ENCODE measurements at places on chromosomes 6 and 20. TPM values are rescaled to one million over a fixed set of nuclear protein-coding genes. Genes with fewer than 3 reads are reported as not detected.
A peak's percentile ranks its signal among the peaks of the same experiment; 100 is the strongest.

Gene SUMO4
- not detected for total RNA-seq

Gene RSPH9
- total RNA-seq = not detected

Gene LHFPL5
- total RNA-seq = not detected

Gene IER3
- total RNA-seq = 10.5 TPM

Gene BPIFA3
- total RNA-seq = not detected

Gene CD109
- total RNA-seq = 27.0 TPM

Gene ZKSCAN4
- total RNA-seq = 4.3 TPM

Gene MBOAT1
- total RNA-seq = 3.9 TPM

Gene ENPP1
- 10.0 TPM for total RNA-seq

Gene VGLL2
- total RNA-seq = not detected

Gene FOXA2
- total RNA-seq = not detected

Gene OPRM1
- total RNA-seq = 0.87 TPM

Gene PRICKLE4
- 2.3 TPM for total RNA-seq

DNA sequence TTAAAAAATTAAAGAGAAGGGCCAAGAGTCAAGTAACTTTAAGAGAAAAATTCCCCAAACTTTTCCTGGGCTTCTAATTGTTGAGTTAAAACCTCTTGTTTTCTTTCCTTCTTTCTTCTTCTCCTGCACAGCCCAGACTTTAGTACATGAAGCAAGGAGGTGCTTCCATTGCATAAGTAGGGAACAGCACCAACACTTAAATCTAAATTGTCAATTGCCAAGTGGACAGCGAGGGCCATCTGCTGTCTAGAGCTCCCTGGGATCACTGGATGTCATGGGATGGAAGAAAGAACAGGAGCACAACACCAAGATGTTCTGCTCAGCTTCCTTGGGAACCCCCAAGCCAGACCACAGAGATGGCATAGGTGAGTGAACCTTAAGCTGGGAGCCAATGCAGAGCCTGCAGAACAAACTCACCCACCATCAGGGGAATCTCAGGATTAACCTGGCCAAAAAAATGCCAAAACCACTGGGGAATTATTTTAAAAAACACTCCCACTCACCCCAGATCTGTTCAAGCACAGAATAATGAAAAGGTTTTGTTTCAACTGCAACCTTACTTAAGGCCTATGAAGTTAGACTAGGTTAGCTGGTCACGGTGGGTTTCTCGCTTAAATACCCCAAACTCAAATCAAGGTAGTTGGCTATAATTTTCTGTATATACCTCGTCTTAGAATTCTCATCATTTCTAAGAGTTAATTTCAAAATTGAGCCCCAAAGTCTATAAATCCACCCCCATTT is 67.8 kb downstream of the TNFRSF21 start:
- ATAC-seq = peak; percentile 60

DNA sequence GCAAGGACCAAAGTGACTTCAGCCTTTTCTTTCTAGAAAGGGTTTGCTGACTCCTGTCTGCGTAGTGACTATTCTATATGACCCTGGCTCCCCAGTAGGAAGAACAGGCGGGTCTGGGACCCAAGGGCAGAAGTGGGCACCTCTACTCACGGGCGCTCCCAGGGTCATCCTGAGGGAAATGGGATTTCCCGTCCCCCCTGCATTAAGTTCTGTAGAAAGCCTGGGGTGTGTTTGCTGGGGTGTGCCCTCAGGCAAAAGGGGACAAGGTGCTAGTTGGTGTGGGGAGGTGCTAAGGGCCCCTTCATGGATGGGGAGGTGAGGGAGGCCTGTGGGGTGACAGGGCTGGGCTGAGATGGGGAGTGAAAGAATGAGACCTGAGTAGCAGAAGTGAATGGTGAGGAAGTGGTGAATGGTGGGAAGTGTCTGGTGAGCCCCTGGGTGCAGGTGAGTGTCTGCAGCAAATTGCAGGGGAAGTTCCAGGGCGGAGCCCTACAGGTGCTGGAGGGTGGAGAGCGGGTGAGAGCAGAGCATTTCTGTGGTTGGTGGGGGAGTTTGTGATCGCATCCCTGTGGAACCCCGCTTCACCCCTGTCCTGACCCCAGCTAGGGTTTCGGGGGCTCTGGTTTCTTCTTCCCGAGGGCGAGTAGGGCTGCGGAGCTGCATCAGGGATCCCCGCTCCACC is 21.1 kb downstream of the RAET1L start:
- ATAC-seq = no peak

GRCh38 chr20:51412333-51412871 is 130.1 kb downstream of the NFATC2 start:
- ATAC-seq = peak; percentile 67

DNA sequence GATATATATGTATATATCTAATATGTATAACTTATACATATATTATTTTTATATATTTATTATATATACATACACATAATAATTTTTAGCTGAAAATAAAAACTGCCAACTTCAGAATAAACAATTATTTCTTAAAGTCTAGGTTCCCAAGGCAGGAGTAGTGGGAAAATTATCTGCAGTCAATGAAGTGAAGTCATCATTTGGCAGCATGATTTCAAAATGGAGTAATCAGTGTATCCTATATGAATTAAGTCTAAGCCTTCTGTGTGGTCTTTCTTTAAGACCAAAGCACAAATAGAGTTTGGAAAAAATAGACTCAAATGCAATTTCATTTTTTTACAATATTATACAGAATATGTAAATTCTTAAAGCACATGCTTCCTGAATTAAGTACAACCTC is 251.0 kb downstream of the SAMD5 start:
- ATAC-seq = no peak

- ATAC-seq = no peak
Measured at GRCh38 chr6:6590530-6590929, 2.0 kb downstream of the LY86 start.

DNA sequence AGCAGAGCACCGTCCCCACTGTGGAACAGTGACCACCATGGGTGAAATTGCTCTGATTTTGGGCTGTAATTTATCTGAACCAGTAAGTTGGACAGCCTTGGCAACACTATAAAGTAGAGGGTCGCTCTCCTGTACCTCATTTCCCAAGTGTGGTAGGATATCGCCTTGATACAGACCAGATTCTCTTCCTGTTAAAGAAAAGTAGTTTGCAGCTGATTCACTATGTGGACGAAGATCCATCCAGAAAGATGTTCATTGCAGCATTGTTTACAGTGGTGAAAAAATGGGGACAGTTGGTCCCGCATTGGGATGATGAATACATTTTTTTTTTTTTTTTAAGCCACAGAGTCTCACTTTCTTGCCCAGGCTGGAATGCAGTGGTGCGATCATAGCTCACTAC is 74.3 kb downstream of the SLX4IP start:
- ATAC-seq = no peak

GRCh38 chr6:107625264-107625663 is 135.3 kb downstream of the SOBP start:
- no peak for ATAC-seq

DNA sequence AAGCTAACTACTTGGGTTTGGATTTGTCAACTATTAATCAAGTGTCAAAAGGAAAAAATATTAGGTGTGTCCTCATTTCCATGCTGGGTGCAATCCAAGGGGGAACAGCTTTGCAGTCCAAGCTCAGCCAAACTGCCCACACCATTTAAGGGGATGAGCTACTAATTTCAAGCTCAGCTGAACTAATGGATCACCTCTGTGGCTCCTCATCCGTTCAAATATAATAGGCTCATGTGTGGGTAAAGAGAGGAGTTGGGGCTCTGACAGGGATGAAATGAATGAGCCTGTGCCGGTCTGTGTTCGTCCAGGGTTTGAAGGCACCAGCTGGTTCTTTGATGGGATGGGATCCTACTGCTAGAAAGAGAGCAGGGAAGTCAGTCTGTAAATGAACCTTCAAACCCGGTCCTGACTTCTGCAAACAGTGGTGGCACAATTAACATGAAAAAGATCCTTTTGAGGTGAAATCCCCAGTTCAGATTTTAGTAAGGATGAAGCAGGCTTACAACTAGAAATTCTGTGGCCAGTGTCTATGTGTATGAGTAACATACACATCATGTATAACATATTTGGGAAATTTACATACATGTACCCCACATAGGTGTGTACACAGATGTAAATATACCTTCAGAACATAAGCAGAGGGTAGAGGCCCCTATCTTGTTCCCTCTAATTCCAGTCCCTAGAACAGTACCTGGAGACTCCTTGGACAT is 41.9 kb downstream of the TTI1 start:
- ATAC-seq = no peak

GRCh38 chr20:20002101-20002998 is 14.8 kb upstream of the NAA20 start:
- no peak for ATAC-seq

- ATAC-seq = no peak
Measured at GRCh38 chr6:112049026-112049799, 4.7 kb upstream of the CCN6 start.

GRCh38 chr6:155227046-155227445 is 36.8 kb upstream of the CLDN20 start:
- ATAC-seq = no peak

DNA sequence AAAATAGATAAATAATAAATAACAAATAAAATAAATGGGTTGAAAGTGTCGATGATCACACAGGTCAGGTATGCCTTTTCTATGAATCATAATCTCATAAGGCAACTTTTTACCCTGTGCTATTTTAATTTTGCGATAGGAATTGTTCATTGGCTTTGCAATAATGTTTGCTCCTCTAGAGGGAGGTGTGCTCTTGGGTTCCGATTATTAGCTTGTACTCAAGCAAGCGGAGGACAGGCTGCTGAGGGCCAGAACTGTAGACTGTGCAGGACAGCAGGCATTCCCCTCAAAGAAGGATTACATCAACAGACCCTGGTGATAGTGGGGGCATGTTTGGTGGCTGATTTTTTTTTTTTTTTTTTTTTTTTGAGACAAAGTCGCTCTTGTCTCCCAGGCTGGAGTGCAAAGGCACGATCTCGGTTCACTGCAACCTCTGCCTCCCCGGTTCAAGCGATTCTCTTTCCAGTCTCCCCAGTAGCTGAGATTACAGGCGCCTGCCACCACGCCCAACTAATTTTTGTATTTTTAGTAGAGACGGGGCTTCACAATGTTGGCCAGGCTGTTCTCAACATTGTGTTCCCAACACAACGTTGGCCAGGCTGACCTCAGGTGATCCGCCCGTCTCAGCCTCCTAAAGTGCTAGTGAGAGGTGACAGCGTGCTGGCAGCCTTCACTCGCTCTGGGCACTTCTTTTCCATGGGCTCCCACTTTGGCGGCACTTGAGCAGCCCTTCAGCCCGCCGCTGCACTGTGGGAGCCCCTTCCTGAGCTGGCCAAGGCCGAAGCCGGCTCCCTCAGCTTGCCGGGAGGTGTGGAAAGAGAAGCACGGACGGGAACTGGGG is 35.6 kb downstream of the RIOK1 start:
- ATAC-seq = peak; percentile 36

DNA sequence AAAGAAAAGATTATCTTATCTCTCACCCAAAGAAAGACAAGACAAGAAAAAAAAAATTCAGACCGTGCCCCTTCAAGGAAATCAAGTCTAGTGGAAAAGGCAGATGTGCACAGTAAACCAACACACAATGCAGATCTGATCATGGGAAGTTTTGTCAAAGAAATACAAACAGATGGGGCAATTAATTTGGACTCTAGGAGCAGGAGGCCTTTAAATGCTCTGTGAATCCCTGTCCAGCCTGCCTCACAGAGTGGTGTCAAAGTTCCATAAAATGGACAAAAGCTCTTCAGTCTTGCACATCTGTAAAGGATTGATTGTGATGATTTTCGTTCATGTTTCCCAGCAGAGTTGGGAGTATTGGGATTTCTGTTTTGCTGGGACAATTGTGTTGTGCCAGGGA is 53.1 kb upstream of the TGM3 start:
- ATAC-seq = no peak

DNA sequence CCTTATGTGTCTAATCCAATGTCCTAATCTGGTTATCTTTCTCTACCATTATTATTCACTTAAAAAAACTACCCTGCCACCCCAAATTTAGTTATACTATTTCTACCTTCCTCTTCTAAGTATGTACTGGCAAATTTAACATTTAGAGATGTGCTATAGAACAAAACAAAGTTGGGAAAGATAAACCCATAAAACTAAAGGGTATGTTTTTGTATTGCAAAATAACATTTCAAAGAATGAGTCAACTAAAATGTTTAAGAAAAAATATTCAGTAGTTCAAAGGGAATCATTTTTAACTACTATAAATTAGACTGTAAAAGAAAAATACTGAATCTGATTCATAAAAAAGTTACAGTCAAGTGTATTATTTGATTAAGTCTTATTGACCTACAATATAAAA is 103.0 kb downstream of the LMBRD1 start:
- no peak for ATAC-seq

GRCh38 chr6:106145741-106146227 is 59.6 kb downstream of the PRDM1 start:
- no peak for ATAC-seq

- ATAC-seq = peak; percentile 83
Measured at GRCh38 chr20:33693741-33694638, 7.8 kb upstream of the E2F1 start.

DNA sequence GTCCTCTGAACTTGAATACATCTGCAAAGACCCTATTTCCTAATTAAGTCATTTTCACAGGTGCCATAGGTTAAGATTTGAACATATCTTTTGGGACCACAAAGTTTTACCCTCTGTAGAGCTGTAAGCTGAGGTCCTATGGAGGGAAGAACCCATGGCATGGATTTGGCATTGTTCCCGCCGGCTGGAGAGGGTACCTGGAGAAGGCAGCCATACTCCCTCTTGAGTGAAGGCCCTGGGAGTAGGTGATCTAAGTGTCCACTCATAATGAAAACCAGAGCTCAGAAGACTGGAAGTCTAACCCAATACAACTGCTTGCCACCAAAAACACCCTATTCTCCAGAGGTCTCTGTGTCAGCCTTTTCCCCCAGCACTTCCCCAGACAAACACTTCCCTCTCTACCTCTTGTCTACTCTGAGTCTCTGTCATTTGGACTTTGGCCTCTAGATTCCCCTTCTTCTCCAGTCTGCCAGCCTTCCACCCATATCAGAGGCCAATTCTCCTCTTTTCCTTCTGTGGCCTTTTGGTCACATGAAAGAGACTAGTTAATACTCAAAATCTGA is 363.9 kb downstream of the MAFB start:
- ATAC-seq = no peak

DNA sequence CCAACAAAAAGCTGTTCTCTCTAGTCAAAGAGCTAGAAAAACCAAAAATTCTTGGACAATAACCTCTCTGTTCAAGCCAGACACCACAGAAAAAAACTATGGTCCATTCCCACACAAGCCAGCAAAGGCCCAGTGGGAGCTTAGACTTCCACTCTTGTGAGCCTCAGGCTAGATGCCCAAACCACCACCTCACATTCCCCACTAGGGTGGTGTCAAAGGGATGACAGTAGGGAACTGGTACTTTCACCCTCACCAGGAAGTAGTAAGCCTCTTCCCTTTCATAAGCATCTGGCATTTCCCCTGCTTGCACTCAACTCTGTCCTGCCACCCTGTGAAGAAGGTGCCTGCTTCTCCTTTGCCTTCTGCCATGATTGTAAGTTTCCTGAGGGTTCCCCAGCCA is 58.4 kb upstream of the RNF217 start:
- no peak for ATAC-seq

GRCh38 chr20:43554369-43554768 is 4.5 kb upstream of the SGK2 start:
- ATAC-seq = no peak

Data from gastroesophageal sphincter (tissue), 4 donors.